ENCODE measurements at places on chromosomes 2 and 18. TPM values are rescaled to one million over a fixed set of nuclear protein-coding genes. Genes with fewer than 3 reads are reported as not detected.

- no peak for DNase-seq
- H3K27ac ChIP-seq: no peak overlapping the region
- no peaks in the 10 kb centered on the region for H3K4me1 ChIP-seq
- peaks cover under 1% of the 10 kb centered on the region for H3K36me3 ChIP-seq
Observed at GRCh38 chr18:79736846-79737245, 57.2 kb downstream of the CTDP1 start.

GRCh38 chr18:53093636-53094035 lies 753.6 kb downstream of the DCC start:
- H3K4me3 ChIP-seq: no peak overlapping the region
- DNase-seq: no peak
- no peaks in the 10 kb centered on the region for H3K27me3 ChIP-seq
- no peak overlapping the region for H3K27ac ChIP-seq
- no peaks in the 10 kb centered on the region for H3K4me1 ChIP-seq

DNA sequence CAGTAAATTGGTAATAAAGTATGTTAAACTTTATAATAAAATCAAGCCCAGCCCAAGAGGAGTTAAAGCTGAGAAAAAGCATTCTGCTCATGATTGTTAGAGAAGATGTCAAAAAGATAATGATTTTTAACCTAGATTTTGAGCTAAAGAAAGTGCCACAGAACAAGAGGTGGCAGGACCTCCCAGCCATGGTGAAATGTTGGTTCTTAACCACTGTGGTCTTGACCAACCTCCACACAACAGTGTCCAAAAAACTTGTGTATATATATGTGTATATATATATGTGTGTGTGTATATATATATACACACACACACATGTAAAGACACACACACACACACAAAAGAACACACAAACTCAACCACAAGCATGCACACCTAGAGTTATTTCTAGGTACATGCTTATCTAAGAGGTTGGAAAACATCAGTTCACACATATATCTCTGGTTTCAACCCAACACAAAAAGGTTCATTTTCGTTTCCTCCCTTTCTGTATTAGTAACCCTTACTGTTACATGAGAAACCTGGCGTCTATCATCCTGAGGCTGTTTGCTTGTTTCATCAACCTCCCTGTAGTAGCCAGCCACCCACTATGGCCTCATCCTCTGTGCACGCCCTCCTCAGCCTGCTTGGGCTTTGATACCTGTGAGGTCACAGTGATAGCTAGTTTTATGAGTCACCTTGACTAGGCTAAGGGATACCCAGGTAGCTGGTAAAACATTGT lies 631.8 kb upstream of the ID2 start:
- H3K27me3 ChIP-seq: no peaks in the 10 kb centered on the region
- no peaks in the 10 kb centered on the region for H3K4me1 ChIP-seq
- H3K27ac ChIP-seq: no peak overlapping the region
- no peak for DNase-seq
- no peaks in the 10 kb centered on the region for H3K36me3 ChIP-seq
- H3K4me3 ChIP-seq: no peak overlapping the region

- H3K36me3 ChIP-seq: no peaks in the 10 kb centered on the region
- H3K27me3 ChIP-seq: peaks cover 5% of the 10 kb centered on the region
- no peak overlapping the region for H3K27ac ChIP-seq
- no peak for DNase-seq
Observed at GRCh38 chr2:102698369-102699111, 63.3 kb upstream of the TMEM182 start.

DNA sequence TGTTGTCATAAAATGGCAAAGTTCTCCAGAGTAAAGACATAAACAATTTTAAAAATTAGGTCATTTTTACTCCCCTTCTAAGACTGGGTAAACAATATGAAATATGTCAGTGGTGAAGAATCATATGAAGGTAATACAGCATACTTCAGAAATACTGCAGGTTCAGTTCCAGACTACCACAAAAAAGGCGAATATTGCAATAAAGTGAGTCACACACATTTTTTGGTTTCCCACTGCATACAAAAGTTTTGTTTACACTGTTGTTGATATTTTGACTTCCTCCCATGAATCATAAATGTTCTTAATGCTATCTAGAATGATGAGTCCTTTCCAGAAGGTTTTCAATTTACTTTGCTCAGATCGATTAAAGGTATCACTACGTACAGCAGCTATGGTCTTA lies 73.5 kb downstream of the SMC6 start:
- H3K27me3 ChIP-seq: no peaks in the 10 kb centered on the region
- H3K4me1 ChIP-seq: no peaks in the 10 kb centered on the region
- H3K4me3 ChIP-seq: no peak overlapping the region
- no peak for DNase-seq

GRCh38 chr2:177268187-177268871 lies 3.8 kb upstream of the NFE2L2 start:
- no peaks in the 10 kb centered on the region for H3K27me3 ChIP-seq
- no peak for DNase-seq
- H3K36me3 ChIP-seq: no peaks in the 10 kb centered on the region

- peaks cover 2% of the 10 kb centered on the region for H3K27me3 ChIP-seq
- H3K36me3 ChIP-seq: no peaks in the 10 kb centered on the region
- no peak for DNase-seq
Observed at GRCh38 chr2:236981701-236982485, 103.8 kb upstream of the COPS8 start.

GRCh38 chr18:39188278-39188677 lies 1622.7 kb upstream of the CELF4 start:
- H3K36me3 ChIP-seq: no peaks in the 10 kb centered on the region
- H3K4me3 ChIP-seq: no peak overlapping the region
- H3K27me3 ChIP-seq: no peaks in the 10 kb centered on the region
- no peak for DNase-seq
- no peak overlapping the region for H3K27ac ChIP-seq

GRCh38 chr2:155030296-155030695 lies 331.8 kb downstream of the KCNJ3 start:
- H3K4me3 ChIP-seq: no peak overlapping the region
- no peaks in the 10 kb centered on the region for H3K4me1 ChIP-seq
- H3K36me3 ChIP-seq: no peaks in the 10 kb centered on the region
- no peak for DNase-seq
- no peak overlapping the region for H3K27ac ChIP-seq
- no peaks in the 10 kb centered on the region for H3K27me3 ChIP-seq

GRCh38 chr2:209591021-209591420 lies 167.2 kb downstream of the MAP2 start:
- no peak overlapping the region for H3K27ac ChIP-seq
- no peak for DNase-seq
- no peaks in the 10 kb centered on the region for H3K36me3 ChIP-seq
- no peaks in the 10 kb centered on the region for H3K4me1 ChIP-seq
- no peaks in the 10 kb centered on the region for H3K27me3 ChIP-seq

GRCh38 chr18:79566771-79567431 lies 112.7 kb upstream of the CTDP1 start:
- no peak overlapping the region for H3K4me3 ChIP-seq
- peaks cover 10% of the 10 kb centered on the region for H3K4me1 ChIP-seq
- H3K36me3 ChIP-seq: no peaks in the 10 kb centered on the region
- peak overlapping the region; percentile 66 for H3K27ac ChIP-seq
- no peak for DNase-seq

DNA sequence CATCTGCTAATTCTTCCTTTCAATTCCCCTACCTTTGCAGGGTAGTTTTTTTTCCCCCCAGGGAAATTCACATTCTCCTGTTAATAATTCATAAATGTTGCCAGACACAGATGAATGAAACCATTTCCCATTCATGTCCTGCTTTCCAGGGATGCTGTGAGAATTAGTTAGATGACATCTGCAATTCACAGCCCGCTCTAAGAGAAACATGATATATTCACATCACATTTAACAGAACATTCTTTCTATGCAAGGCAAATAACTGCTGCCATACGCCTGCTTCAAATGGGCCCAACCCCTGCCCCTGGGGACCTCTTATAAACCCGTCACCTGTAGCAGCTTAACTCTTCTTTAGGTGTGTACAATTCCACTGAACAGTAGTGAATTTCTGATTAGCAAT lies 110.6 kb upstream of the CTAGE1 start:
- no peaks in the 10 kb centered on the region for H3K36me3 ChIP-seq
- no peak overlapping the region for H3K4me3 ChIP-seq
- no peak for DNase-seq
- H3K27ac ChIP-seq: no peak overlapping the region

DNA sequence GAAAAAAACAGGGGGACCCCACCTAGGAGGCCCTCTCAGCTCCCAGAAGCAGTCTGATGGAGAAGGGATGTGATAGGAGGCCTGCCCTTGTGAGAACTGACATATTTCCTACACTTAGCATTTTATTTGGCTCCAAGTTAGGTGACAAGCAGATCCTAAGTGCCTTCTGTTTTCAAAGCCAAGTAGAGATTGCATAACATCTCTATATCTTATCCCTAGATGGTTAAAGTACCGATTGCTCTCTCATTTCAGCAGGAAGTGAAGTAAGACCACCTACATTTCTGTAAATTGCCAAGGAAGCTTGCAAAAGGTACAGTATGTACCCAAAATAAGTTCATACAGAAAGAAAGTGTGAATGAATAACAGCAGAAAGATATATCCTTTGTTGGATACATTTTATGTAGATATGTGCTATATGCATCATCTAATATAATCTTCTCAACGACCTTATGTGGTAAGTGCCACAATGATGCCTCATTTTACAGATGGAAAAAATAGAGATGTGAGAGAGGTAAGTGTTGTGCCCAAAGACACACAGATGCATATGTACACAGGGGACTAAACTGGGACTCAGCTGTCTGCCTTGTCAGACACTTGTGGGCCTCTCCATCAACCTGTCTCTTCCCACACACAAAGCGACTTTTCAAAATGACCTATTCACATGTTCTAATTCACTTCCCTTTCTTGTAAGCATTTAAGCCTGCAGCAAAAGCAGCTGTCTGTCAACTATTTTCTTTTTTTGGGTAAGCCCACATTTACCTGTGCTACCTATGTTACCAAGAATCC lies 38.9 kb downstream of the DHRS9 start:
- no peak for DNase-seq
- no peaks in the 10 kb centered on the region for H3K36me3 ChIP-seq
- no peak overlapping the region for H3K27ac ChIP-seq
- H3K4me3 ChIP-seq: no peak overlapping the region

- DNase-seq: no peak
- no peaks in the 10 kb centered on the region for H3K36me3 ChIP-seq
- H3K27me3 ChIP-seq: no peaks in the 10 kb centered on the region
- no peak overlapping the region for H3K27ac ChIP-seq
- H3K4me1 ChIP-seq: no peaks in the 10 kb centered on the region
- H3K4me3 ChIP-seq: no peak overlapping the region
Observed at GRCh38 chr18:24930971-24931370, 421.0 kb downstream of the ZNF521 start.

DNA sequence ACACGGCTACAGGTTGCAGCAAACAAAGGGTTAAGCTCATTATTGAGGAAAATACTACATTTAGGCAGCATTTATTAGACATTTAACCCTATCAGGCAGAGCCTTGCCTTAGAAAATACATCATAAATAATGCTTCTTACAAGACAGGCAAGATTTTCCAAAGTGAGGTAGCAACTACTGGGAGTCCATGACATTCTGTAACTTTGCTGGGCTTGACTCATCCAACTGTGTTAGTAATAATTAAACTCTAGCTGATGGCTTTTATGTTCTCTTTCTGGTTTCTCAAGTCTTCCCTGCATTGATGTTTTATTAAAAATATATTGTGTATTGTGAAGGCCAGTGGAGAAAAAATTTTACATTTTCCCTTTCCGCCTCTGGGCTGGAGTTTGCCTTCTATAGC lies 291.3 kb downstream of the AFF3 start:
- H3K4me3 ChIP-seq: no peak overlapping the region
- no peaks in the 10 kb centered on the region for H3K27me3 ChIP-seq
- no peaks in the 10 kb centered on the region for H3K4me1 ChIP-seq
- DNase-seq: no peak

DNA sequence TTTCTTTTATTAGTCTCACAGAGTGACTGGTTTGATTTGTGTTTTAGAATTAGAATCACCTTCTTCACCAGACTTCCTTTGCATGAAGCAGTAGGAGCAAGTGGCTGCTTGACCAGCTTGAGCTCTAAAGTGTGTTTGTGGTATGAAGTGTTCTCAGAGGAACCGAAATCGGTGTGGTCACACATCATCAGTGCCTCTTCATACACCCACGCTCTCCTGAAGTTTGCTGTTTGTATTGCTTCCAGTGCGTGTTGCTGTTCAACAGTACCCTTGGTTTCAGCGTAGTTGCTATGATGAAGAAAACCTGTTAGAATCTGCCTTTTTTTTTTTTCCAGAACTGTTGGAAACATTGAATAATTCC lies 77.9 kb downstream of the LIMS1 start:
- no peak overlapping the region for H3K27ac ChIP-seq
- peaks cover 23% of the 10 kb centered on the region for H3K4me1 ChIP-seq
- H3K4me3 ChIP-seq: no peak overlapping the region
- H3K27me3 ChIP-seq: no peaks in the 10 kb centered on the region
- DNase-seq: no peak

DNA sequence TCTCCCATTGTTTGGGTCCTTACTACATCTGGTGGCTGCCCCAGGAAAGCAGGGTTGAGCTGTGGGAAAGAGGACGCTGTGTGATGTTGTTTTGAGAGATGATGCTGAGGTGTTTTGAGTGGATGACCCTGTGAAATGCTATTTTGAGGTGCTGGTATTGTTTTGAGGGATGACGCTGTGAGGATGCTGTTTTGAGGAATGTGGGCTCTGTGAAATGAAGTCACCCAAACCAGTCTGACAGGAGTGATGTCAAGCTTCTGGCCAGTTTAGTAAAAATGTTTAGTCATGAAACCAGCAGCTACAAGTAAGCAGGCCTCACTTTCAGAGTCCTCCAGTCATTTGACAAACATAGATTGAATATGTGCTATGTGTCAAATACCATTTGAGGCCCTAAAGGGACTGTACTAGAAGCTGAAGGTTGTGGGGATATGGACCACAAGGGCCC lies 16.1 kb upstream of the PUM2 start:
- H3K4me3 ChIP-seq: no peak overlapping the region
- H3K36me3 ChIP-seq: no peaks in the 10 kb centered on the region
- H3K27ac ChIP-seq: no peak overlapping the region
- H3K4me1 ChIP-seq: no peaks in the 10 kb centered on the region
- no peak for DNase-seq
- peaks cover 27% of the 10 kb centered on the region for H3K27me3 ChIP-seq

NEMP2 gene
- 3.8 TPM for total RNA-seq

ANTXR1 gene
- 10.7 TPM for total RNA-seq

SERPINB4 gene
- total RNA-seq: not detected

NFU1 gene
- total RNA-seq: 49.7 TPM

PROM2 gene
- total RNA-seq: 0.60 TPM

ERICH2 gene
- not detected for total RNA-seq

Data from endothelial cell of umbilical vein (primary cell).